ENCODE measurements at places on chromosomes 1 and 21. TPM values are rescaled to one million over a fixed set of nuclear protein-coding genes. Genes with fewer than 3 reads are reported as not detected.

NECTIN4 gene
- not detected for total RNA-seq

S1PR1 gene
- total RNA-seq = 47.1 TPM

LIPI gene
- total RNA-seq = not detected

PLPPR4 gene
- 58.2 TPM for total RNA-seq

NFIA gene
- 87.3 TPM for total RNA-seq

PTCH2 gene
- 12.4 TPM for total RNA-seq

OR6N2 gene
- not detected for total RNA-seq

LCE3D gene
- total RNA-seq = not detected

CELA3A gene
- total RNA-seq = not detected

ANKRD34A gene
- total RNA-seq = 23.3 TPM

GIPC2 gene
- 1.1 TPM for total RNA-seq

UBXN10 gene
- total RNA-seq = 6.8 TPM

NUDT17 gene
- 6.4 TPM for total RNA-seq

ZP4 gene
- not detected for total RNA-seq

HSD3B1 gene
- total RNA-seq = not detected

ADORA1 gene
- total RNA-seq = 81.2 TPM

CDA gene
- total RNA-seq = 0.63 TPM

S100A8 gene
- total RNA-seq = 16.3 TPM

All from dorsolateral prefrontal cortex (tissue), 122 donors.